Stomach (tissue), 19 donors: ENCODE measurements at places on chromosomes 7 and 10. TPM values are rescaled to one million over a fixed set of nuclear protein-coding genes. Genes with fewer than 3 reads are reported as not detected.

GRCh38 chr10:109933984-109934565 is 10.8 kb upstream of the XPNPEP1 start:
- peak; percentile 60 for DNase-seq

- DNase-seq, result peak; percentile 1
Measured at GRCh38 chr10:42990721-42991441, 86.0 kb upstream of the RET start.

- no peak for DNase-seq
Measured at GRCh38 chr10:118115701-118116100, 69.0 kb upstream of the RAB11FIP2 start.

Gene PTPRN2
- 4.9 TPM for polyA plus RNA-seq

- DNase-seq, result peak; percentile 41
Measured at GRCh38 chr10:119131512-119132240, 27.8 kb downstream of the DENND10 start.

- DNase-seq, result no peak
Measured at GRCh38 chr10:48842231-48842630, 97.4 kb downstream of the LRRC18 start.

GRCh38 chr7:134120405-134120804 is 6.7 kb upstream of the LRGUK start:
- no peak for DNase-seq

DNA sequence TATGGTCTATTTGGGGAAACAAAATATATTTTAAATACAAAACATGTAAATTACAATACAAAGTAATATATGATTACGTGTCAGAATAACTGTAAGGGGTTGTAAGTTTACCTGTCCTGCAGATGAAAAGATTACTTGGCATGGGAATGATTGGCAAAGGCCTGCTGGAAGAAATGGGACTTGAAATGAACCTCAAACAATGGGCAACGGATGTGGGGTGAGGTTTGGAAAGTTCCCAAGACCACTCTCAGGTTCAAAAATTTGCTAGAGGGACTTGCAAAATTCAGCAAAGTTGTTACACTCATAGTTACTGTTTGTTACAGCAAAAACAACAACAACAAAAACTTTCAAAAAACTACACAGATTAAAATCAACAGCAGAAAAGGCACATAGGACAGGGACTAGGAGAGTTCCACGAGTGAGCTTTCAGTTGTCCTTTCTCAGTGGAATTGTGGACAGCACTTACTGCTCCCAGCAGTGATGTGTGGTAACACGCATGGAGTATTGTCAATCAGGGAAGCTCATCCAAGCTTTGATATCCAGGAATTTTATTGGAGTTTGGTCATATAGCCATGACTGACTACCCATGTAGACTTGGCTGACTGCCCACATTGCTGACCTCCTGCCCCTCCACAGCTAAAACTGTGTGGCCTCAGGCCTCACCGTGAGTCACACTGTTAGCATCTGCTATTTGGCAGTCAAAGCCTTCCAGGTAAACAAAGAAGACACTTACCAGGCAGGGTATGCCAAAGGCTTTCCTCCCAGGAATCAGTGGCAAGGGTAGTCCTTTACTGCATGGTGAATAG is 43.8 kb downstream of the EXOC6 start:
- peak; percentile 53 for DNase-seq

Gene CCZ1B
- polyA plus RNA-seq, result 17.0 TPM

DNA sequence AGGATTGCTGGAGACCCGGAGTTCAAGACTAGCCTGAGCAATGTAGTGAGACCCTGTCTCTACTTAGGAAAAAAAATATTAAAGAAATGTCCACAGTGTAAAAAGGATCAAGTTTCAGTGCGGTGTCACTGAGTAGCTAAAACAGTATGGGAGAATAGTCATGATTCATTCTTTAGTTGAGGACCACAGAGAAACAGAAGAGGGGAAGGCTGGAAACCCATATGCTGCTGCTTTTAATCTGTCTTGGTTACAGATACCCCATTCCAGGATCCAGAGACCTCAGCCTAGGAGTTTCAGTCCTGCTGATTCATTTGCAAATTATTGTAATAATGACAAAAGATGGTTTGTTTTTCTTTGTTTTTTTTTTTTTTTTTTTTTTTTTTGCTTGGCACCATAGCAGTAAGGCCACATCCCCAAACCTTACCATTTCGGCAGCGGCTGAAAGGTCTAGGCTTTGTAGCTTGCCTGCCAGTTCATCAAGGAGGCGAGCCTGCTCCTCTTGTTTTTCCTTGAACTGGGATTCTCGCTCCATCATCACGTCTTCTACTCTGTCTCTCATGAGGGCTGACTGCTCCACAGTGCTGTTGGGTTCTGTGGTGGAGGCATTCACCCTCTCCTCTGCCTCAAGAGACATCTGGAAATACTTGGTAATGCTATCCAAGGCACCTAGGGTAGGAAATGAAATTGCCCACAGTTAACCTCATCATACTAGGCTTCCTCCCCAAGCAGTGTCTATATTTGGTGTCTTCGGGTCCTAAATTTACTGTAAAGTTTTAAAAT is 44.2 kb downstream of the DLD start:
- no peak for DNase-seq

Gene OR6B1
- not detected for polyA plus RNA-seq

DNA sequence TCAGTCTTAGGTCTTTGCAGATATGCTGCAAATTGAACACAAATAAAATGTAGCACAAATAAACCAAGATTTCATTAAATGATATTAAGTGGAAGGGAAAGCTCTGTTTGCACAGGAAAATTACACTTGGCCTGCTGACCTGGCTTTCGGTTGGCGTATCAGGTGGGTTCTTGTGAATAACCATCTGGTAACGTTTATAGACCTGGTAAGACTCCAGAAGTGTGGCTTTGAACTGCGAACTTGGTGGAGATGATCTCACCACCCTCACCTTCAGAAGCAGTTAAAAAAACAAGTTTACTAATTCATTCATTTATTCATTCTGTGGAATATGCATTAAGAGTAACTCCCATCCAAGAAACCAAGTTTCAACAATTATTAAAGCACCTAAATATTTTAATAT is 28.1 kb downstream of the ATE1 start:
- DNase-seq, result no peak

GRCh38 chr7:157615101-157615817 is 278.5 kb downstream of the DNAJB6 start:
- peak; percentile 28 for DNase-seq

GRCh38 chr10:70939441-70940003 is 51.2 kb upstream of the PCBD1 start:
- DNase-seq, result no peak

Gene CAV2
- polyA plus RNA-seq, result 18.0 TPM

- DNase-seq, result peak; percentile 24
Measured at GRCh38 chr7:7996568-7996967, 28.0 kb downstream of the GLCCI1 start.

- DNase-seq, result no peak
Measured at GRCh38 chr7:158248816-158249215, 338.8 kb downstream of the PTPRN2 start.

- no peak for DNase-seq
Measured at GRCh38 chr7:102093599-102094315, 192.9 kb upstream of the SH2B2 start.

Gene SYCE1
- polyA plus RNA-seq, result 1.7 TPM

DNA sequence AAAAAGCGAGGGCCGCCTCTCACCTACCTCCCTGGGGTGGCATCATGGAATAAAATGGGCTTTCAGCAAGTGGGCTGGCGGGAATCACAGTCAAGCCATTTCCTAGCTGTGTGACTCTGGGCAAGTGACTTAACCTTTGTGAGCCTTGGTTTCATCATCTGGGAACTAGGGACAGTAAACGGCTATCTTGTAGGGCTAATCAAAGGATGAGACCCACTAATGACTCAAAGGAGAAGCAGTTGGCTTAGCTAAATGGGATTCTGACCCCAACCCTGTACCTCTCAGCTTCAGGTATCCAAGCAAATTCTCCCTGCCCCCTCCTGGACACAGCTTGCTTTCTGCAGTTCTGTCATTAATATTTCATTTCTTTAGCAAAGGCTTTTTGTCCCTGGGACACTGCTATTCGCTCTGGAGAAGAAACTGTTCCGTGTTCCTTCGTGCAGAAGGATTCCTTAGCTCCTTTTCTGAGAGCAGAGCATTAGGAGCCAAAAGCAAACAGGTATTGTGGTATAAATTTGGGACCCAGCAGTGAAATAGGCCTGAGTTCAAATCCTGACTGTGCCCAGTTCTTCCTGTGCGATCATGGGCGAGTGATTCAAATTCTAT is 25.9 kb downstream of the TRIM8 start:
- DNase-seq, result no peak

GRCh38 chr7:17598305-17598704 is 299.9 kb downstream of the AHR start:
- no peak for DNase-seq

Gene FXYD4
- polyA plus RNA-seq, result 7.3 TPM

Gene VSIR
- polyA plus RNA-seq, result 21.7 TPM

Gene PMPCB
- polyA plus RNA-seq, result 60.6 TPM

Gene IGF2BP3
- 1.2 TPM for polyA plus RNA-seq

DNA sequence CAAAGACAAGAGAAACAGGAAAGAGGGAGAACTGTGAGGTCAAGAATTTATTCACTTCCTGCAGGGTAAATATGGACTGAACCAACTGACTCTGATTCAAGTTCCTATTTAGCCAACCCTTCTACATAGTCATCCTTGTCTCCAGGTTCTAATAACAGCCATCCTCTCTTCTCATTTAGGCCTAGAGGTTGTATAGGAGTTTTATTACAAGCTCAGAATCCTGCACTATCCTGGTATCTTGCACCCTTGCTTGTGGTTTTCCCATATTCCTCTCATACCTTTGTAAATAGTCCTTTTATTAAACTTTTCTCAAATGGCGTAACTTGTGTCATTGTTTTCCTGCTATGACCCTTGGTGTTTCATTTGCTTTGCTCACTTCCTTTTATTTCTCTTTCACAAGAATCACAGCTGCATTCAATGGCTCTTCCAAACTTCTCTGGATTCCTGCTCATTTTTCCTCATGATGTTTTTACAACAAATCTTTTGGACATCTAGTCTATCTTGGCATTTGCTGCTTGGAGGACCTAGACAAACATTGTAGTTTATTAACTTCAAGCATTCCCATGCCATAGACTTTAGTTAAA is 12.4 kb upstream of the OR2A5 start:
- no peak for DNase-seq

DNA sequence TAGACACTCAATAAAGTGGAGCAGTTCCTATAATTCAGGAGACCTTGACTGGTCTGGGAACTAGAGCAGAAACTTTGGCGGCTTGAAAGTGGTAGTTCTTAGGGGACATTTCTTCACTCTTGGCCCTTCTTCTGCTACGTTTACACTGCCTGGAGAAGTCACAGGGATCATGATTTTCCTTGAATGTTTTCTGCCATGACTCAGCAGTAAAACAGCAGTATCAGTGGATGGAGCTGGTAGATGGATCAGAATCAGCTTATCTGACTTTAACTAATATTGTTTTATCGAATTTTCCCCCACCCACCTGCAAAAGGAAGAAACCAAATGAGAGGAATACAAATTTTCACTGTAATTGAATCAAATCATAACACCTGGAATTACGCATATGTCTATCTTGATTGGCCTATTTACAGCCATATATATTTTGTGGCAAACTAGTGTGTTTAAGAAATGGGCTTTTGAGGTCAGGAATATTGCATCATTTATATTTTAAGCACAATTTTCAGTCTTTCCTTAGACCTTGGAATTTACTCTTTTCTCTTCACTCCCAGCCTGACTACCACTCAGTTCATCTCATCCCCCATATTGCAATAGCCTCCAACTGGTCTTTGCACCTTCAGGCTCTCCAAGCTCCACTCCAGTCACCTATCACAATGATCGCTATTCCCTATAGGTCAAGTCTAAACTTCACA is 14.9 kb upstream of the DLX5 start:
- DNase-seq, result no peak
